ENCODE measurements at places on chromosomes 11 and 22. TPM values are rescaled to one million over a fixed set of nuclear protein-coding genes. Genes with fewer than 3 reads are reported as not detected.

Gene CELSR1
- 0.13 TPM for polyA plus RNA-seq

Gene ASCC2
- polyA plus RNA-seq, result 4.3 TPM

Gene FOLR3
- polyA plus RNA-seq, result not detected

Gene UBQLN3
- polyA plus RNA-seq, result not detected

Gene RAB38
- not detected for polyA plus RNA-seq

Gene CASP5
- not detected for polyA plus RNA-seq

Gene SCUBE2
- polyA plus RNA-seq, result 6.4 TPM

Gene CALCA
- not detected for polyA plus RNA-seq

Gene IGHMBP2
- 2.3 TPM for polyA plus RNA-seq

Gene PAK1
- polyA plus RNA-seq, result 60.3 TPM

Gene TBX10
- not detected for polyA plus RNA-seq

Gene MS4A8
- not detected for polyA plus RNA-seq

Gene CNIH2
- polyA plus RNA-seq, result 5.1 TPM

Gene LMO1
- polyA plus RNA-seq, result 2.1 TPM

Gene MIOX
- not detected for polyA plus RNA-seq

Gene INTS4
- polyA plus RNA-seq, result 9.9 TPM

Gene HEPN1
- not detected for polyA plus RNA-seq

Gene MS4A4A
- not detected for polyA plus RNA-seq

Gene ART1
- polyA plus RNA-seq, result not detected

Gene LRRC4C
- polyA plus RNA-seq, result 23.1 TPM

Gene TRIM48
- not detected for polyA plus RNA-seq

Gene MMP8
- not detected for polyA plus RNA-seq

Gene CCDC179
- polyA plus RNA-seq, result not detected

Gene KRTAP5-8
- polyA plus RNA-seq, result not detected

Gene PLEKHA7
- polyA plus RNA-seq, result 0.27 TPM

Gene GP1BB
- 2.4 TPM for polyA plus RNA-seq

Gene MUC15
- not detected for polyA plus RNA-seq

Gene ARHGAP42
- 3.8 TPM for polyA plus RNA-seq
